ENCODE measurements at places on chromosomes 16 and 17. TPM values are rescaled to one million over a fixed set of nuclear protein-coding genes. Genes with fewer than 3 reads are reported as not detected.

The CD300LB gene
- total RNA-seq = not detected

The KRTAP2-2 gene
- total RNA-seq = not detected

The CAMKK1 gene
- total RNA-seq = 9.9 TPM

The KRT34 gene
- 0.59 TPM for total RNA-seq

The FOXC2 gene
- total RNA-seq = 4.5 TPM

The CACNG4 gene
- total RNA-seq = not detected

The RCVRN gene
- total RNA-seq = not detected

The BLMH gene
- 31.3 TPM for total RNA-seq

The KRTAP3-1 gene
- total RNA-seq = not detected

The KRTAP2-3 gene
- not detected for total RNA-seq

The CCL23 gene
- not detected for total RNA-seq

The RHOT2 gene
- 58.6 TPM for total RNA-seq

The CARD14 gene
- total RNA-seq = under 0.01 TPM

The CD19 gene
- not detected for total RNA-seq

The ACSM2B gene
- not detected for total RNA-seq

The GPR139 gene
- total RNA-seq = not detected

The KRTAP3-2 gene
- total RNA-seq = not detected

The ADAMTS18 gene
- not detected for total RNA-seq

The KRT33A gene
- not detected for total RNA-seq

The KRTAP9-2 gene
- total RNA-seq = not detected

All from subcutaneous preadipocyte (primary cell).